ENCODE measurements at places on chromosomes 7 and 10. TPM values are rescaled to one million over a fixed set of nuclear protein-coding genes. Genes with fewer than 3 reads are reported as not detected.

- no peak for DNase-seq
Observed at GRCh38 chr10:72062382-72062781, 26.0 kb downstream of the SPOCK2 start.

- no peak for DNase-seq
Observed at GRCh38 chr7:147859033-147859432, 731.5 kb upstream of the C7orf33 start.

GRCh38 chr10:83078160-83078559, 1061.1 kb upstream of the GHITM start:
- no peak for DNase-seq

DNA sequence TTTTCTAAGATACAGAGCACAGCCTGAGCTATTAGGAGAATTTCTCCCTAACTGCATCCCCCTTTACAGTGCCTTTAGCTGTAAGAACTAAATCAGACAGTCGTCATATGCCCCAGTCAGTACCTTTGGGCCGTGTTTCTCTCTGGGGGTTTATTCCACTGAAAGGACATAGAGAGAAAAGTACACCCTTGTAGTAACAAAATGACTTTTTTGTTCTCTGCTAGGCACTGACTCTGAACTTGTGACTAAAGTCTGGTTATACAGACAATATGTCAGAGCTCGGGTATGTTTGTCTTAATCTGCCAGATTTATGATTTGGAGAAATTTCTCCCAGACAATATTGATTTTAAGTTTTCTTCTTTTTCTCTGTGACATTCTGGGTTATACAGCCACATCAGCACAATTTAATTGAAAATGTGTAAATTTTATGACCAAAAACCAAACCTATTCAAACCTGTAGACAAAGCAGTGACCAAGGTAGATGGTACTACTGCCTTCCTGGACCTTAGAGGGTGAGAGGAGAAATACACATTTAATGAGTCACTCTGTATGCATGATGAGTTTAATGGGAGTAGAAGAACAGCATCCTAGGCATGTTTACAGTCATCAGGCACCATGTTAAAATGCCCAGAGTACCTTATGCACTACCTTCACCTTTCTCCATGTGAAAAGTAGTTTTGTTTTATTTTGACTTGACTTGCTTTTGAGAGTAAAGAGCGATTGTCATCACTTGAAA, 156.1 kb upstream of the PLXDC2 start:
- no peak for DNase-seq

GRCh38 chr10:44788147-44789129, 122.7 kb upstream of the TMEM72 start:
- DNase-seq: no peak

DNA sequence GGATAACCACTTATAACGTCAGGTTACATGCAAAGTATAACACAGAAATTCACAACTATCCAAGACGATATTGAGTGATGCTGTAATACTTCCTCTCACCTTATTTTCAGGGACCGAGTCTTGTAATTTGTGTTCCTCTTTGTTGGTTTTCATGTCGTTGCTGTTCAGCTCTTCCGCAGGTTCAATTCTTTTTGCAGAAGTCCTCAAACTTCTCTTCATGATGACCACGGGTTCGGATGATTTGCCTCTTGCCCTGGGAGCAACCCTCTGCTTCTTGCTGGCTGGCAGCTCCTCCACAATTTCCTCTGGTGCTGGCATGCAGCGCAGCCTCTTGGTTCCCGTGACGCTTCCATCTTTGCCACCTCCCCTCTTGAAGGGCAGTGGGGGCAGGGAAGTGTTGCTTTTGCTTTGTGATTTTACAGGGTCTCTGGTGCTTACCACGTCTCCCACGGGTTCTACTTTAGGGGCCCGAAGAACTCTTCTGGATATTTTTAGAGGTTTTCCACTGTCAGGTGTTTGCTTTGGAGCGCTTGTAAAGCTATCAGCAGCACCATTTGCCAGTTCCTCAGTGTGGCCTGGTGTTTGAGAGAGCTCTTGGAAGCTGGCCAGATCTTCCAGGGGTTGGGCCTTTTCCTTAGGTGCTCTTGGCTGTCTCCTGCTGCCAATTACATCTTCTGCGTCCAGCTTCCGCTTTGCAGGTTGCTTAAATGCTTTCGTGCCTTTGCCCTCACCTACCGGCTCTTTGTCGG, 23.6 kb downstream of the MKI67 start:
- no peak for DNase-seq

PRSS37 gene
- total RNA-seq: not detected

ACTL6B gene
- total RNA-seq: not detected

CAMK1D gene
- 0.85 TPM for total RNA-seq

Data from dermis blood vessel endothelial cell (primary cell).